Activated CD4-positive, alpha-beta T cell treated with anti-CD3 and anti-CD28 coated beads, Interleukin-2, amount 50 U/mL, for 1 hour (primary cell): ENCODE measurements at places on chromosomes 3 and 15.

DNA sequence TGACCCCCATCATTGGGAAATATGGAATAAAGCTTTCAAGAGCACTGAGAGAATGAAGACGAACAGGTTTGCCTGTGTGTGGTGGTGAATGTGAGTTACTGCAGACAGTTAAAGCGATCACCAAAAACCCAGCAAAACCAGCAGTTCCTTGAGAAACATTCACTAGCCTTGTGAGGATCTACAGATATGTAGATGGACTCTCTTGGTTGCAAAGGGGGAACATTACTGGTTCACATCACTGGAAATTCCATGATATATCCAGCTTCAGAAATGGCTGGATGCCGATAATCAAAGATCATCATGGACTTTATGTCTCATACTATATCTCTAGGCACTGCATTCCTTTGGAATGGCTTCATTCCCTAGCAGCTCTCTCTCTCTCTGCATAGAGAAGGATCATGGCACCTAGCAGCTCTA lies 10.2 kb upstream of the HERC1 start:
- DNase-seq = no peak

DNA sequence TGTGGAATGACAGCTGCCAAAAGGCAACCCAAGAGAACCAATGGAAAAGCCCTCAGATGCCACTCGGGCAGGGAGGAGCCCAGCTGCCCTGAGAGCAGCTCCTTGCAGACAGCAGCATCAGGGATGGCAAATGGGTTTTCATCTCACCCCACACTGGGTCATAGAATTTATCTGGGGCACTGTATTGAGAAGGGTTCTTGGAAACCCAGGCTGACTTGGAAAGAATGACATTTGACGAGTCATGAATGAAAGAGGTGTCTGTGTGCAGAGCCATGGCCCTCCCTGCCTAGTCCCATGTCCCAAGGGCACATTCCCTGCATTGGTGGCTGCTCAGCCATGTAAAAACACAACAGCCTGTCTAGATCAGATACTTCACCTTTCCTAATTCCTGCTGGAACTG lies 157.9 kb upstream of the BHLHE40 start:
- no peak for DNase-seq

- DNase-seq = no peak
These were observed 2.1 kb downstream of the CCDC51 start for GRCh38 chr3:48437812-48438211.

DNA sequence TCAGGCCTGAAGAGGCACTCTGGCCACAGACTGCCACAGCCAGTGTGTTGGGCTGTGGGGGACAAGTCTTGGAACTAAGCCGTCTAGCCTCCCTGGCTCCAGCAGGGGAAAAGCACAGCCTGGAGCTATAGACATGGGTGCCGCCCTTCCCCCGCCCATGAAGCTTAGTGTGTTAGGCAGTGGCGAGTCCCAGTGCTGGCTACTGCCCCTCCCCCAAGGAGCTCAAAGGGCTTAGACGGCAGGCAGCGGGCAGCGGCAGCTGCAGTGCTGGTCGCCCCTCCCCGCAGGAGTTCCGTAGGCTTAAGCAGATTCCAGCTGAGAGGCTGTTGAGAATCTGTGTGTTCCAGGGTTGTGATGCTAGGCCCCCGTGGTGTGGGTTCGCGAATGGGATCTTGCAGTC lies 135.8 kb upstream of the RORA start:
- no peak for DNase-seq

GRCh38 chr3:123758081-123758564 lies 126.0 kb downstream of the MYLK start:
- no peak for DNase-seq

DNA sequence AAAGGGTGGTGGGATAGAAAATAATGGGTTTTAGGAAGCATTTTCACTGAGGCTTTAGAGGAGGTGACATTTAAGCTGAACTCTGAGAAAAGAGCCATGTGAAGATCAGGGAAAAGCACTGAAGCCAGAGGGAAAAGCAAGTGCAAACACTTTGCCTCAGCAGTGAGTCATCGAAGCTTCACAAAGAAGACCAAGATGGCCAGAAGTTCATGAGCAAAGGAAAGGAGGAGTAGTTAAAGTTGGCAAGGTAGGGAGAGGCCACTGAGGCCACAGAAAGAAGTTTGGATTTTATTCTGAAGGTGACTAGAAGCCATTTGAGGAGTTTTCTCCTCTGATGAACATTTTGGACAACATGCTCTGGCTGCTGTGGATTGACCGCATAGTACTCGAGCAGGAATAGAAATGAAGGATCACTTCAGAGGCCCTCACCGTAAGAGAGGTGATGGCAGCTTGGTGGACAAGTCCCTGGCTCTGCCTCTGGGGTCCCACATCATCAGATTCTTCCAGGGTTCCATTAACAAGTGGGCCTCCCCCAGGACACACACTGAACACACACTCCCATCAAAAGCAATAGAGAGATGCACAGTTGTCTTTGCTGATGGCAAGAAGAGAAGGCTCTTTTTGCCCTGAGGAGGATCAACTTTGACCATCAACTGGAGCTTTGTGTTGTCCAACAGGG lies 75.5 kb downstream of the TOP2B start:
- no peak for DNase-seq

GRCh38 chr15:27059610-27060202 lies 88.7 kb downstream of the GABRG3 start:
- no peak for DNase-seq

DNA sequence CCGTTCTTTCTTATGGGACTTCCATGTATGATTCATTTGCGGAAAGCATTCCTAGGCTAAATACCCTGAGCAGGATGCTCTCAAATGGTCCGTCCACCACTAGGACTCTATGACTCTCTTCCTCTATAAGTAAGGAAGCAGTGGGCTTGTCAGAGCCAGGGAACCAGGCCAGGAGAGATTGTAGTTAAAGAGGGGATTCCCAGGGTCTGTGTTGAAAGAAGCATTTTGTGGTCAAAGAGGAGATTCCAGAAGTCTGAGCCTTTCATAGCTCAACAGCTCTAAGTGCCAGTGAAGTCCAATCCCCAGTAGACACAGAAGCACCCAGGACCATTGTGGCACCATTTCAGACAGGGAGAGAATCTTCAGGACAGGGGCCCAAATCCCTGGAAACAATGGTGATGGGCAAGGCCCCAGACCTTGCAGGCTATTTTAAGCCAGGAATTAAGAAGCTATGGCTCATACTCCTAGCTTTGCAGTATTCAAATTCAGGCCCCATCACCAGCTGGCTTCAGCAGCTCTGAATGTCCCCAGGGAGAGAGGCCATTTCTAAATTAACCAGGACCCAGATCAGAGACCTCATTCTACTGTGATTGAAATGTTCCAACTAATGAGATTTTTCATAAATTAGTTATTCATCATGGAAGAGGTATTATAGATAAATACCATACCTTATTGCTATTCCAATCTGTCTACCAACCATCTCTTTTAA lies 81.7 kb downstream of the CD47 start:
- DNase-seq = no peak

DNA sequence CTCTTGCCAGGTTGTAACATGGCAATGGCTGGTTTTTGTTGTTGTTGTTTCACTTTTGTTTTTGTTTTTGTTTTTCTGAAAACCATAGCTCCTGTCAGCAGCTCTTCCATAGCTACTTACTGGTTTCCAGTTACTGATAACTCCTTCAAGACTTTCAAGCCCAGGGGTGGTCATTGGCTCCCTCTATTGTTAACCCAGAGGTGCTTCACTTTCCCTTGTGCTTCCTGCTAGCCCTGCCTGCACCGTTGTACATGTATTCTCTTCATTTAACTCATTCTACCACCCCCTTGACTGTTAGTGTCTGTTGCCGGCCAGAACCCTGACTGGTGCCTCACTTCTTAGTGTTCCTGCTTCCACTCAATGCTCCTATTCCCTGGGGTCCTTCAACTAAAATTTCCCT lies 4.2 kb upstream of the TRAT1 start:
- DNase-seq = peak; percentile 54

DNA sequence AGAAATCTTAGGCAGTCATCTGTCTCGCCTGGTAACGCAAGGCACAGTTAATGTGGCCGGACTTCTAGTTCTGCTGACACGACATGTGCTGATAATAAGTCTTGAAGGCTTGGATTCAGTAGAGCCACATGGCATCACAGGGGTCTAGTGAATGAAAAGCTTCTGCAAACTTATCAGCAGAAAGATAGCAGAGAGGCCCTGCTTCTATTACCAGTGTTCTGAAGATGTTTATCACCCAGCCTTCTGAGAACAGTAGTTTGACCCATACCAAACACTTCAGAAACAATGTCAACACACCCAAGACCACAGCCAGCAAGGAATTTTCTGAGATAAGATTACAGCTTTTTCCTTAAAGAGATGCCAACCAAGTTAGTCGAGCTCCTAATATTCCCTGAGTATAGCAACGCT lies 102.7 kb upstream of the UMPS start:
- DNase-seq = no peak

- no peak for DNase-seq
These were observed 8.9 kb upstream of the HAPLN3 start for GRCh38 chr15:88904257-88904623.

- no peak for DNase-seq
These were observed 10.4 kb downstream of the PLA2G4E start for GRCh38 chr15:42010434-42010833.

DNA sequence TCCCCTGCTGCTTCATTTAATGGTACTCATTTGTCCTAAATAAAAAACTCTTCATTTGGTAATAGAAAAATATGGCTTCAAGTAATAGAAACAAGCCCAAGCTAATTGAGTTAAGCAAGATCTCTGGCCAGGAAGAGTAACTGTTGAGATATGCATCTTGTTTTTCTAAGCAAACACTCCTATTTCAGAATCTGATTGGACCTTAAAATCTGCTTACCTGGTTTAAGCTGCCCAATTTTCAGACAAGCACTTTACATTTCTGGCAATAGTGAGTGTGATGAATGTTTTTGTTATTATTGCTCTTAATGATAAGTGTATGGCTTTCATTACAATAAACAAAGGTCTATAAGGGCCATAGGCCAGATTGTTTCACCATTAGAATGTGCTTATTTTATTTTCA lies 86.2 kb downstream of the CMSS1 start:
- DNase-seq = no peak

DNA sequence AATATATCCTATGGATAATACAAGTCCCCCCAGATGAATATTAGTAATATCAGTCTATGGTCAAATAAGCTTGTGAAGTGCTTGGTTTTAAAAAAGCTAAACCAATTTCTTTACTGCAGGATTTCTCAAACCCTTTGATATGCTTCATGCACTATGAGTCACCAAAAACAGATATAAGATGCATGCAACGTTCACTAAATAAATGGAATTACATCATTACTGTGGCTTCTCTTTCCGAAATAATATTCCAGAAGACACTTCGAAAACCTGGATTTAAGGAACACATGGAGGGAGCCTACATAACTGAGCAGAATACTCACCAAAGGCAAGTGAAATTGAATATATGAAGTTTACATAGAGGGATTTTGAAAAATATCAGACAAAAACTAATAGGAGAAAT lies 126.3 kb upstream of the ABI3BP start:
- DNase-seq = no peak

DNA sequence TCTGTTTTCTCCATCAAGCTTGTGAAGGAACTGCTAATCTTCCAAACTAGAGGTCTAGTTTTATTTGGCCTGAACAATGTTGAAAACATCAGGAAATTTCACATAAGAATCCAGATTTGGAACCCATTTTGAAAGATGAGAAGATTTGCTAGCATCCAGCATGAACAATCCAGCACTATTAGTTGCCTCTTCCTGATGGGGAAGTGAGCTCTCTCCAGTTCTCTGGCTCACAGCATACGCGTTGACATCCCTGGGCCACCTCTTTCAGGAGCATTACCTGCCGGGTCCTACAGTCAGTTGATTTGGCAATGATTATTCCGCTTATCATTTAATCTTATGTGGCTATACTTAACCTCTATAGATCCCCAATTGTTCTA lies 10.9 kb downstream of the GPR87 start:
- DNase-seq = no peak

GRCh38 chr3:76826861-76827260 lies 213.0 kb upstream of the ROBO2 start:
- no peak for DNase-seq

DNA sequence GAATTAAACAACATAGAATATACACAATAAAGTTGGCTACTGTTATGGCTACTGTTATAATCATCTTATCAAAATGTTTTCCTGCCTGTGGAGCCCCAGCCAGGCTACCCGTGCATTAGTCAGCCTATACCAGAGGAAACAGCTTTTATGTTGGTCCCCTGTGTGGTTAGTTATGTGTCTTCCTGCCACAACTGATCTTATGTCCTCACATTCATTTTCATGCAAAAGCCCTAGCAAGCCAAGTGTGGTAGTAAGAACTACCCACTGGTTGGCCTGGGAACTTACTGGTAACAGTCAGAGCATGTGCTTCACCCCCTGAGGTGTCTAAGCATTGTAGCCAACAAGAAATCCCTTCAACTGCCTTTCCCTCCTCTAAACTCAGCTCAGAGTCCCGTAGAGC lies 21.8 kb downstream of the MGLL start:
- DNase-seq = no peak

DNA sequence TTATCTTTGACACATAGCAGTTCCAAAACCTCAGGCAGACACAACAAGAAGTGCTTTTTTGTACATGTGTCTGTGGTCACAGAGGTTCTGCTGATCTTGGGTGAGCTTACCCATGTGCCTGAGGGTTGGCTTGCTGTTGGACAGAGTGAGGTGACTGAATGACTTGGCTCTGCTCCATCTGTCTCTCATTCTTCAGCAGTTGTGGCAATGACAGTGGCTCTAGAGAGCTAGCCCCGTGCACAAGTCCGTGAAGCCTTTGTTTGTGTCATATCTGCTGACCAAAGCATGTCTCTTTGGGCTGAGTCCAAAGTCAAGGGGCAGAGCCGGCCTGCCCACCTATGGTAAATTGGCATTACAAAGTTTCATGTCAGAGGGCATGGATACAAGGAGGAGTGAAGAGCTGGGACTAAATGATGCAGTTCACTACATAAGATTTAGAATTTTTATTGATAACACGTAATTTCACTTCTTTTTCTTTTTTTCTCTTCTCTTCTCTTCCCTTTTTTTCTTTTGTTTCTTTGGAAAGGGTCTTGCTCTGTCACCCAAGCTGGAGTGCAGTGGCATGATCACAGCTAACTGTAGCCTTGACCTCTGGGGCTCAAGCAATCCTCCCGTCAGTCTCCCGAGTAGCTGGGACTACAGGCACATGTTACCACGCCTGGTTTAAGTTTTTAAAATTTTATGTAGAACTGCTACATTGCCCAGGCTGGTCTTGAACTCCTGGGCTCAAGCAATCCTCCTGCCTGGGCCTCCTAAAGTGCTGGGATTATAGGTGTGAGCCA lies 77.9 kb downstream of the ITPR1 start:
- no peak for DNase-seq

GRCh38 chr15:91140601-91141000 lies 40.5 kb downstream of the SV2B start:
- no peak for DNase-seq

DNA sequence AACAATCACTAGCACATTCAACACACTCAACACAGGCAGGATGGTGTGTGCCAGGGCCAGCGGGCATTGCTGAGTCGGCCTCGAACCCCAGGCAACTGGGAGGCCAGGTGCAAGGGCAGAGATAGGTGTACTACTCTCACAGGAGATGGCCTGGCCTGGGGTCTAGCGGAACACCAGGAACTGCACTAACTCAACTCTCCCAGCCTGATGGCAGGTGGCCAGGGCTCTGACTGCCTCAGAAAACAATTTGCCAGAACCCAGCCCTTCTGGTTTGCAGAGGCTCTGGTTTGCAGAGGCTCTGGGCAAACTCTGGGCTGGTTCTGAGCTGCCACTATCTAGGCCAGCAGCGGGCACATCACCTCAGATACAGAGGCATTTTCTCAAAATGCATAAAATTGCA lies 229.2 kb upstream of the CHRNA7 start:
- no peak for DNase-seq

- DNase-seq = no peak
These were observed 15.6 kb upstream of the FBXW12 start for GRCh38 chr3:48356419-48356818.
